ENCODE measurements at places on chromosomes 12 and 14. TPM values are rescaled to one million over a fixed set of nuclear protein-coding genes. Genes with fewer than 3 reads are reported as not detected.

The CLEC2A gene
- not detected for total RNA-seq

DNA sequence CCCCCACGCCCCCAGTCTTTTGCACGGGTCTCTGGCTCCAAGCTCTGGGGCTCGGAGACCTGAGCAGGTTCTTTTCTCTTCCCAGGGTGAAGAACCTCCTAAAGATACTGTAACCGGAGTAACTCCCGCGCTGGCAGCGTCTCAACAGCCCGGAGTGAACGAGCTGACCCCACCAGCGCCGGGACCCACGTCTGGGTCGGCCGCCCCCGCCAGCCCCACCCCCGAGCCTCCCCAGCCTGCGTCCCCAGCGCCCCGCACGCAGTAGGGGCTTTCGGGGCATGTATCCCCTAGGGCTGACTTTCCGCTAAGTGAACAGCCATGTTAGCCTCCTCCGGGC, 858 bp downstream of the SLC35F4 start:
- no peak for ATAC-seq

DNA sequence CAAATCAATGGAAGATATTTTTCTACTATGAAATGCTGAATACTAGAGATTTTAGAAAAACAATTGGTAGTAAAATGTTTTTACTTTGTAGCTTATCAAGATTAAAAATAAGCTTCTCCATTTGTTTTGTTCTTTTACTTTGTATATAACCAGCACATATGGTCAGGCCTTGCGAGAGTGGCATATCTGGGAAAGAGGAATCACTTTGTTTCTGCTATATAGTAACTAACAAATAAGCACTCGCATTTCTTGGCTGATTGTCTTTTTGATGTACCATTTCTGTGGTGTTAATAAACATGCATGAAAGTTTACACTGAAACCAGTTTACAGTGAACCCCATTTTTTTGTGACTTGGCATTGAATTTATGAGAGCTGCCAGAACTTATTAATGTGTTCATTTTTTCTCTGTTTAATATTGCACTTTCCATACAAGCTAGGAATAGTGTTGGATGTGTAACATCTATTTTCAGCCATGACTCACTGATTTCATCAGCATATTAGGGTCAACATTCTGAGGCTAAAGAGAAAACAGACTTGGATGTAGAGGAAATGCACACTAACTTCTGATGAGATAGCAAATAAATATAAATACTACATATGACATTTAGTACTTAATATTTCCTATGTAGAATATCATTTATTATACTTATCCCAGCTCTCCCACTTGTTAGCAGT, 635.5 kb downstream of the KCNH5 start:
- no peak for ATAC-seq

DNA sequence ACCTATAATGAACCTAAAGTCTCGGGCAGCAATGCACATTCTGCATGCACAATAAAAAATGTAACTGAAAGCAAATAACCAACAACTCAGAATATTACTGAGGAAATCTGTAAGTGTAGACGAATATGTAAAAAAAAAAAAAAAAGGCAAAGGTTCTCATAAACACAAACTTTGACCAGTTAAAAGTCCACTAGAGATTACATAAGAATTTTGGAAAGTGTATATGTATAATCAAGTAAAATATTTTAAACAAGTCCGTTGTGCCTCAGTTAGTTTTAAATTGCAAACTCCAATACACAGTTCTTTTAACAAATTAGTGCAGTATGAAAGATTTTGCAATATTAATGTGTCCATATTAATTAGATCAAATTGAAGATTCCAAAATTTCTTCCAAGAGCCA, 35.3 kb upstream of the PAPOLA start:
- no peak for ATAC-seq

The KLRK1 gene
- total RNA-seq: not detected

DNA sequence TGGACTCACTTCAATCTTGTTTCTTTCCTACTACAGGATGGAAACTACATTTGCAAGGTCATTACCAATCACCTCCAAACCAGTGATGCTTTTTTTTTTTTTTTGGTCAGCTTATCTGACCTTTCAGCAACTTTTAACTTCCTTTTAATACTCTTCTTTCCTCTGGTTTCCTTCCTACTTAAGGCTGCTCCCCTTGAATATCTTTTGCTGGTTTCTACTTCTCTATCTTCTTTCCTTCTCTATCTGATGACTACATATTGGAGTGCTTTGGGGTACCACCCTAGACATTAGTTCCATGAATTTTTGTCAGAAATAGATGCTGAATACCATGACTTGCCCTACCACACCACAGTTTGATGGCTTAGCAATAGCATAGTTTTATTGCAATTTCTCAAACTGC, 197.7 kb upstream of the DDHD1 start:
- no peak for ATAC-seq
